Natural killer cell treated with Interleukin-12 subunit alpha and Interleukin-12 subunit beta and Interleukin-15 and Interleukin-18, amount 100 ng/mL, for 72 hours (primary cell): ENCODE measurements at places on chromosomes 4 and X.

DNA sequence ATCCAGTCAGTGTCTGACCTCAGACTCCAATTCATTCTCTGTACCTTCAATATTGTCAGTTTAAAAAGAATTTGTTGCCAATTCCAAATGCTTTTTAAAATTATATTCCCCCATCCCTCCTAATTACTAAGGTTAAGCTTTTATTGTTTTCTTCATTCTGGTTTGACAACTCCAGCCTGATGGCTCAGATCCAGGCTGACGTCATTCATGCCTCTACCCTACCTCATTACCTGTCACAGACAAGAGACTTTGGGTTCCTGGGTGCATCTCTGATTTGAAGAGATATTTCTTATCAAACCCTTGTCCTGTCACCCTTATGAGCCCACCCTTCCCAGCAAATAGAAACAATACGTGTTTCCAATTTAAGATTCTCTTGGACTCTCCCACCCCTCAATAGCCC is 300.2 kb upstream of the CLNK start:
- no peak for DNase-seq

GRCh38 chr4:162163892-162164759 is at the start of gene FSTL5:
FSTL5 (minus strand) TSS chr4:162164000; CDS start chr4:162111396, 52,604 bp downstream.
- DNase-seq, result no peak

DNA sequence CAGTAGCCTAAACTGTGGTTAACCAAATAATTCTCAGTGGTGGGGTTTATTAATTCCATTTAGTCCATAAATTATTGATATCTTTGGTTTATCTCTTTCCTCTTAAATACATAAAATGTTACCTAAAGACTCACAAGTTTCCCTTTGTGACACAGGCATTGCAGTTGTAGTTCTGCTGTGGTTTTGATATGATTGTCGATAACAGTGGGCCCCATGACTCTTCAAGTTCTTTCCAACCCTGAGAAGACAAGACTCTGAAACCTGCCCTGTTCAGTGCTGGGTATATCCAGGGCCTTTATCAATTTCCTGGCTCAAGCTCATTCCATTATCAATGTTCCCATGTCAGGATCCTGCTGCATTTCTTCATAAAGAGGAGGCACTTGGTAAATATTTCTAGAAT is 117.9 kb upstream of the TBC1D9 start:
- DNase-seq, result no peak

GRCh38 chr4:55372259-55372658 is 23.5 kb upstream of the TMEM165 start:
- no peak for DNase-seq

GRCh38 chr4:168852933-168853713 is 156.9 kb downstream of the CBR4 start:
- no peak for DNase-seq
